Neuronal stem cell (in vitro differentiated cells): ENCODE measurements at places on chromosomes 3 and 15.

GRCh38 chr15:71786673-71787072 is 23.7 kb upstream of the NR2E3 start:
- DNase-seq: no peak

- no peak for DNase-seq
Measured at GRCh38 chr3:37808656-37809055, 53.0 kb upstream of the CTDSPL start.

DNA sequence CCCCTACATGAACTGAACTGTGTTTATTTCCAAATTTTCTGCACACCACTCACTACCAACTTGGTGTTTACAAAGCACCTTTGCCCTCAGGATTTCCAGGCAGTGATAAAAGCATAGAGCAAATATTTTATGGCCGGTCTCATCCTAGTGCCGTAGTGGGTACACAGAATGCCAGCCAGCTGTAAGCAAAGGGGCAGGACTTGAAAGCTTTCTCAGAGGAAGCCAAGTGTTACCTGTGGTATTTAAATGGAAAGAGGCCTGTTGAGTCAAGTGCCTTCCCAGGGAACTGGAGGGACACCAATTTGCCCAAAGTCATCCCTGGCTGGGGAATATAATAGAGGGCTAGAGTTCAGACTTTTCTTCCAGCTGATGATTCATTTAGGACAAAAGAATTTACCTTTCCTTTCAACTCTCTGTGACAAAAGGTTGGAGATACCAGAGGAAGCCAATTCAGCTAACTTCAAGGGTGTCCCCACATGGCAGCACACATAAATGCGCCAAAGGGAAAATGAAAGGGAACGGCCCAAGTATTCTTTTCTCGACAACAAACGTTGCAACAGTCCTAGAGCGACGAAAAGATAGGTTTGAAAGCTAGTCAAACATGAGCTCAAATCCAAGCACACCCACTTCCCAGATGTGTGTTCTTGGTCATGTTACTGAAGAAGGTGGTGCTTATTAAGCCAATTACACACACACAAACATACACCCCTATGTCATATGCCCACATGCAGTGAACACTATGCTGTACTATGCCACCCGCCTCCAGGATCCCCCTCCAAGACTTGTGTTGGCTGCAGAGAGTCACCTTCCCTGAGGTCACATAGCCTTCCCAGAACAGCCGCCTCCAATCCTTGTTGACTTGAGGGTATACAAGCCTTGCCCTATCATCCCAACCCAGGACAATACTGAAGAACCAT is 27.7 kb downstream of the MAGI1 start:
- DNase-seq: no peak

GRCh38 chr3:43071313-43071893 is 34.5 kb downstream of the POMGNT2 start:
- no peak for DNase-seq

DNA sequence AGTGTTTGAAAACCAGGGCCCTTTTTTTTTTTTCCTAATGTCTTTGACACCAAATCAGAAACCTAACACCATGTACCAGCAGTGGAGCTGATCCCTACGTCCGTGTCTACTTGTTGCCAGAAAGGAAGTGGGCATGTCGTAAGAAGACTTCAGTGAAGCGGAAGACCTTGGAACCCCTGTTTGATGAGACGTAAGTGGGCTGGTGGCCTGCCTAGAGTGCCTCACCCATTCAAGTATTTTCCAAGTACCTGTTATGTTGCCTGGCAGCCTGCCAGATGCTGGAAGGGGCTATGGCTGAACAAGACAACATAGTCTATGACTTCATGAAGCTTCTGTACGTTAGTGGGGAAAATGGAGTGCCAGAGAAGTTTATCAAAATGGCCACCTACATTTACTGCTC is 39.7 kb downstream of the ESYT3 start:
- no peak for DNase-seq

GRCh38 chr15:62138124-62138523 is 27.0 kb downstream of the C2CD4B start:
- no peak for DNase-seq

GRCh38 chr3:72753495-72753894 is 94.8 kb downstream of the SHQ1 start:
- no peak for DNase-seq

GRCh38 chr15:91849749-91850161 is 3.8 kb upstream of the SLCO3A1 start:
- no peak for DNase-seq

DNA sequence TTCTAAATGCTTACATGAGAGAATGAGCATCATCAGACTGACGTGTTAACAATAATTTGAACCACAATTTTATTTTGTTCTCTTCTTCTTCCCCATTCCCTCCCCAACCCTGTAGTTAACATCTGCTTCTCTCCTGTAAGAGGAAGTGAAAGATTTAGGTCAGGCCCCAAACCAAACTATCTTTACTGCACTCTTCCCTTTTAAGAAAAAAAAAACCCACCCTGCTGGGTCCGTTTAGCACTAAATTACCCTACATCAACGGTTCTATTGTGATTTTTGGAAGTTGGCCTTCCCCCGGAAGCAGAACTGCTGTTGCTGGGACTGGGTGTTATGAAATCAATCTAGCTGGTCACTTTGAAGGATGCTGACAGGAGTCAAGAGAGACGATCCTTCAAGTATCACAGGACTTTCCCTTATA is 49.4 kb downstream of the NFKBIZ start:
- DNase-seq: no peak

- no peak for DNase-seq
Measured at GRCh38 chr15:72200395-72201237, 3.0 kb upstream of the GRAMD2A start.

- no peak for DNase-seq
Measured at GRCh38 chr3:60514866-60515265, 736.4 kb downstream of the FHIT start.

- no peak for DNase-seq
Measured at GRCh38 chr3:150603980-150604319, 829 bp downstream of the SELENOT start.

- no peak for DNase-seq
Measured at GRCh38 chr3:155313300-155313699, 19.8 kb upstream of the STRIT1 start.

- no peak for DNase-seq
Measured at GRCh38 chr15:88894348-88894818, 961 bp downstream of the HAPLN3 start.

- peak; percentile 39 for DNase-seq
Measured at GRCh38 chr15:40252438-40253166, 13.7 kb downstream of the PAK6 start.

DNA sequence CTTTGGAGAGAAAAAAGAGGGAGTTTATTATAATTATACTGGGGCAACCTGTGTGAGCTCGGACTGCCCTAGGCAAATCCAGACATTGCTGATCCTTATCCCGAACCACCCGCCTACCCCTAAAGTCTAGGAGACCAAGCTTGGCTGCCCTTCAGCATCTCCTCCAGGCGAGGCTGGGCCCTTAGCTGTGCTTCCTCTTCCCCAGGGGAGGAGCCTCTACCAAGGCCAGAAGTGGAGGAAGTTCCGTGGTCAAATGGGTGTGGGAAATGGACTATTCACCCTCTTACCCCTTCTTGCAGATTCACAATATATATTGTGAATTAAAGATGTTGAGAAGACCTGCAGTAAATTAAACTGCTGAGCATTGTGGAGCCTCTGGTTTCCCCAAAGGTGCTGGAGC is 158.3 kb upstream of the HES1 start:
- no peak for DNase-seq

DNA sequence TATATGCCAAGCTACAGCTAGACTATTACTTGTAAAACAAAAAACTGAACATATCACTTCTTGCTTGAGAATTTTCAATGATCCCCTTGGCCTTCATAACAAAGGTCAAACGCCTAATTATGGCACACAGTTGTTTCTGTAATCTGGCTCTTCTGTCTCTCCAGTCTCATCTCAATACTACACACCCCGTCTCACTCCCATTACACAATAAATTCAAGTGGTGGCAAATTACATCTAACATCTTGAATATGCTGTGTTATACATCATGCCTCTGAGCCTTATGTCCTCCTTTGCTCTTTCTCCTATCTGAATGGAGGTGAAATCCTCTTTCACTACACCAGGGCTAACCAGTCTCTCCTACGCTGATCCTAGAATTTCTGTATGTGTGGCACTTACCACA is 140.4 kb downstream of the TBL1XR1 start:
- no peak for DNase-seq

DNA sequence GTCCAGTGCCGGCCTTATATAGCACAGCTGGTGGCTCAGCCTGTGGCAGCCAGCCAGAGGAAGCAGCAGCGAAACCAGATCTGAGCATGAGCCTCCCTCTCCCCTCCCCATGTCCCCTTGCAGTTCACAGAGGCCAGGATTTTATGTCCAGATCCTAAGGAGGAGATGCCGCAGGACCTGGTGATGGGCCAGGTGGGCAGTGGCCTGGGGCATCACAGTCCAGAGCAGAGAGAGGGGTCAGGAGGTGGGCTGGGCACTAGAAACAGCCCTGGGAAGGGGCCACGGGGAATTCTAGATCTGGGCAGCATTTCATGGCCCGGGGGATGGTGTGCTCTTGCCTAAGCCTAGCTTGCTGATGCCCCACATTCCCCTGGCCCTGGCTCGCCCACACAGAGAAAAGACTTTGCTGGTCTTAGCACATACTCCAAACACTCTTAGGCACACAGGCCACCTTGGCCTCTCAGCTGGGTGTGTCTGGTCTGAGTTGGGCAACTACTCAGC is 259 bp upstream of the CILP start:
- no peak for DNase-seq

- DNase-seq: no peak
Measured at GRCh38 chr15:100255644-100256043, 86.1 kb downstream of the ADAMTS17 start.

GRCh38 chr3:76138921-76139320 is 353.6 kb upstream of the ZNF717 start:
- no peak for DNase-seq

DNA sequence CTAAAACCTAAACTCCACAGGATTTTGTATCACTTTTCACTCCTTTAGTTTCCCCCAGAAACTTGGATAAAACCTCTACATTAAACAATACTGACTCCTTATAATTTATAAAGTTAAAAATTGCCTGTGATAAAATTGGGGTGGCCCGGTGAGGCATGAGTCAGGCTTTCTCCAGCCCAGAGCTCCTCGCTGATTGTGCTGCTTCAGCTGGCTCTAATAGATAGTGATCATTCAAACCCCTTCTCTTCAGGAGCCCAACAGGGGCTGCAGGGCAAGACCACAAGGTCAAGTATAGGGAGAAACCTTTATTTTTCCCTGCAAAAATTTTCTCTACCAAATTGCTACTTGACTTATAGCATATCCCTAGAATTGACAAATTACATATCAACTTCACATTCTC is 308.2 kb downstream of the PLCL2 start:
- DNase-seq: no peak

- no peak for DNase-seq
Measured at GRCh38 chr15:63401078-63401477, 19.4 kb upstream of the CA12 start.

- no peak for DNase-seq
Measured at GRCh38 chr3:192726385-192726784, 956 bp downstream of the FGF12 start.

DNA sequence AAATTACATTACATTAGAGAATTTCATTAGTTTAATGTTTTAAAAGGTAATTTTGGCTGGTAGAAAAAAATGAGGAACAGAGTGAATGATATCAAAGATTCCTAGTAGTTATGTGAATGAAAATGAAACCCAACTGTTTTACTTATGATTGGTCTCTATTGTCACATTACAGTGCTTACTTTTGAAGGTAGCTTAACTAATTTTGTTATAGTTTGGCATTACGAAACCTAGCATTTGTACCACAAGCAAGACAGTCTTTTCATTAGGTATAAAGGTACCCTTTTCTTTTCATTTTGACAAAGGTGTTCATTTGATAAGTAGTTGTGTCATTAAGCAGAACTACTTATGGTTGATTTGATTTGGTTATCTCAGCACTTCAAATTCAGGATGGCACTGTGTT is 6.9 kb downstream of the SELENOT start:
- no peak for DNase-seq

- DNase-seq: no peak
Measured at GRCh38 chr3:97827741-97828471, 6.1 kb downstream of the CRYBG3 start.

- no peak for DNase-seq
Measured at GRCh38 chr3:49725906-49726681, 2.3 kb upstream of the GMPPB start.

DNA sequence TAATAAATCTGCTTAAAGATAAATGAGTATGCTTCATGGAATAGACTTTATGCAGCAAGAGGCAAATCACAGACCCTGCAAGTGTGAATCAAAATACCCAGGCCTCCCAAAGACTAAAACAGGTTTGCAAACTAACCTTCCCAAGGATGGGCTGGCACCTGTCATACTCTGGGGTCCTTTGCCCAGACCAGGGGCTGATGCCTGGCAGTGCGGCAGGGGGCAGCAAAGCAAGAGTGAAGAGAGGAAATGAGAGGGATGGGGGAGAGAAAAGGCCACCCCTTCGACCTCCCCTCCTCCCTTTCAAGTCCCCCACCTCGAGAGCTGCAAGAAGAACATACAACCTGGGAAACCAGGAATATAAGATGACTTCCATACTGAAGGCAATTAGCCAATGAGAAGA is 31.8 kb downstream of the XXYLT1 start:
- no peak for DNase-seq

DNA sequence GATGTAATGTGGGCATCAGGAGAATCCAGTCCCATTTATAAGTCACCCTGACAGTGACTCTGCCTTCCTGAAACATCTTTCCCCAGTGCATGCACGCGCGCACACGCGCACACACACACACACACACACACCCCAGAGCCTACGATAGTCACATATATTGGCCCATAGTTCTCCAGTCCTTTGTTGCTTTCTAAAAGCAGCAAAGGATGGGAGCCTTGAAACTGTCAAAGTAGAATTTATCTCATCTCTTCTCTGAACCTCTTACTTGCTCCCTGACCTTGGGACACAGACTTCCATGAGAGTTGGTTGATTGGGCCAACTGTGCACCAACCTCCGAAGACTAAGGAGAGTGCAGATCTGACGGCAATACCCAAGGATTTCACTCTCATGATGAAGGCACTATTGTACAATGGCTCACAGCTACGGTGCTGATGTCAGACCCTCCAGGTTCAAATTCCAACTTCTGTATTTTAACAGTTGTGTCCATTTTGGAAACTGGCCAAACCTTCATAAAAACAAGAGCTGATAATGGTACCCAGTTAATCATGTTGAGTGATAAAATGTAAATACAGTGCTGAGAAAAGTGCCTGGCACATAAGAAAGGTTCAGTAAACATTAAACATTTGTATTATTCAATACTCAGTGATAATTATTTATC is 8.3 kb downstream of the CPA3 start:
- DNase-seq: no peak

DNA sequence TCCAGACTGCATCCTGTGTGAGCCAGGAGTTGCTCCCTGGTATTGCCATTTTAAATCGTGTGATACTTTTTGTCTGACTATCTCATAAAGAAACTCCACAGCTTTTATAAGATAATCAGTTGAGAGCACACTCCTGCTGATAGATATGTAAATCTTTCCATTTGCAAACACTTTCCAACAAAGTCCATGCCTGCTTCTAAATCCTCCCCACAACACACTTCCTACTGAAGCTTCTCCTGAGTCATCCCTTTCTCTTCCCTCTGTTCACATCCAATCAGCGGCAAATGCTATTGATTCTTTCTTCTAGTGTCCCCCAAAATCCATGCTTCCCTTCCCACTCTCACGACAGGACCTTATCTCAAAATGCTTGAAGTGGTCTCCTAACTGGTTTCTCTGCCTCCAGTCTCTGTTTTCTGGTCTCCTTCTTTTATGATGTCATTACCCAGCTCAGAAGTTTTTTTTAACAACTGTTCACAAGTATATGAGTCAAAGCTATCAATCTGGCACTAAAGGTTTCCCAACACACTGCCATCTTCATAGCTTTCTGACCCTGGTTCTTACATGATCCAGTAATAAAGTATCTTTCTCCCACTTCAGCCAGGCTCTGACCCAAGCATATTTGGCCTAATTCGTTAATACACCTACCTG is 4.5 kb upstream of the WWTR1 start:
- no peak for DNase-seq
